ENCODE measurements at places on chromosomes 4 and X.

DNA sequence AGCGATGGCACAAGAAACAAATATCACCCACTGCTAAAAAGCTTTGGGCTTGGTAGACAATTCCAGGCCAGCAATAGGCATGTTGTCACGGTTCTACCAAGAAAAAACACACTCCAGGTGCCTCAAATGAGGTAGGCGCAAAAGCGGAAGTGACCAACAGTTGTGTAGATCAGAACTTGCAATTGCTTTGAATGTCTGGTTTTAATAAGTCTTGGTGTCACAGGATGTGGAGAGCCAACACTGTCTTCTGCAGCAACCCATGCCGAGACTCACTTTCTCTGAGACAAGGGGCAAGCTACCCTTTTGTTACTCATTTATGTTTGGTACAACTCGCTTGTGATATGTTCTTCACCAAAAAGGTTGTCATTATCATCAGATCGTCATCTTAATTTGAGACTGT, 188.8 kb downstream of the HS6ST2 start:
- DNase-seq, result no peak

DNA sequence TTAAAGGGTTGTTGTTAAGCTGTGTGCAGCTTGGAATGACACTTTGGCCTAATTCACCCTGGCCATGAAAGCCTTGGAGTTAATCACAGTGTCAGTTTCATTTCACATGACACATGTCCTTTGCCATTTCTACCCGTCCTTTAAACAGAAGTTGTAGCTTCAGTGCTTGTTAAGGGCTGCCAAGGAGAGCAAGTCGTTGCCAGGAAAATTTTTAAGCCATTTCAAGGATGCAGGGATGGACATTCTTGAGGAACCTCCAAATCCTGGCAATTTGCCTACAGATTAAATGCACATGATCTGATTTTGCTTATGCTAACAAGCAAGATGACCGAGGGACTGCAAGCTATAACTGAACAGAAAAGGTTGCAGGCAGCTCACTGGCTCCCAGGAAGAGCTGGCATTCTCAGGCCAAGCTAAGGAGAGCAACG, 40.5 kb downstream of the SETD7 start:
- DNase-seq, result no peak

DNA sequence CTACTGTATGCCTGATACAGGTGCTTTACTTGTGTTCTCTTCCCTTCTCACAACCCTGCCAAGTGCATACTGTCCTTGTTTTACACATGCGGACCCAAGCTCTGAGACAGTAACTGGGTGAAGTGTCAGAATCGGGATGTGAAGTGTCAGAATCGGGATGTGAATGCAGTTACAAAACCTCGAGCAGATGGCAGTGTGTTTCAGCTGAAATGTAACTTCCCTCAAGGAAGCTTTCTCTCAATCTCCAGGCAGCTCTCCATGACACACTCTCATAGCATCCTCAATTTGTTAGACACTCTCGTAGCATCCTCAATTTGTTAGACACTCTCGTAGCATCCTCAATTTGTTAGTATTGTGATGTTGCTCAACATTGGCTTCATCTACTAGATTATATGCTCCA, 1.1 kb upstream of the HPSE start:
- DNase-seq, result no peak

DNA sequence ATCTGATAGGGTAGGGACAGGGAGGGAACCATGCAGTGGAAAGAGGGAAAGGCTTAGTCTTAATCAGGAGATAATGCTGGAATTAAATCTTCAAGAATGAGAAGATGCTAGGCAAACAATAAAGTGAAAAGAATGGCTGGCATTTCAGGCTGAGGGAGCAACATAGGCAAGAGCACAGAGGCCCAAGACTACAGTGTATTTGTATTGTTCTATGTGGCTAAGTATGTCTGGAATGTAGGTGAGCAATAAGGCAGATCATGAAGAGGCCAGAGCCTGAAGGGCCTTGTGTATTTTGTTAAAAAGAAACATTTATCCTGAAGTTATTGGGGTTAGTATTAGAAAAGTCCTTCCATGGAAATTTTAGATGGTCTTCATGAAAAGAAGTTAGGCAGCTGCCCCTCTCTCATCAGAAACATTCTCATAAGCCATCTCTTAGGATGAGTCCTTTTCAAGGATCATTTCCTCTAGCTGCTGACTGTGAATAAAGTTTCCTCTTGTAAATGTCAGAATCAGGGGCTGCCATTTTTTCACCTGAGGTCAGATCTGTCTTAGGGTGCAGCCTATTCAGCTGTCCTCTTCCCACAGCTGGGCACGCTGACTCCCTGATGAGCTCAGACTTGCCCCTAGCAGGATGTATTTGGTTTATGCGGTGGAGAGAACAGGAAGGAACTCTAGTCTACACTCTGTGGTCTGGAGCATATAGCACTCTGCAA, 46.3 kb downstream of the ATP10D start:
- peak; percentile 15 for DNase-seq

DNA sequence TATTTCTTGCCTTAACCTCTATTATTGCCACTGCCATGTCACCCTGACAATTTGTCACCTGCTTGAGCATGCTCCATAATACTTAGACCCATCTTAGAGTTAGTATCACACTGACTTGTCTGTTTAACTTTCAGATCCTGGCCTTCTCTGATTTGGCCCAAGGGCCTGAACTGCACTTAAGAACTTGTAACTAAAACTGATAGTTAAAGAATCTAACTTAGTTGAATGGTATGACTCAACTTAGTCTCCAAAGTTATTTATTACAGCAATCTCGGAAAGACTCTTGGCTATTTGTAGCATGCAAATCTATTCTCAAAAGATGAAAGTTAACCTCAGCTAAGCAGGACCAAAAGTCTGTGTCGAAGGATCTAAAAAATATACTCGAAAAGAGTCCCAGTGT, 72.3 kb downstream of the IGSF1 start:
- no peak for DNase-seq

DNA sequence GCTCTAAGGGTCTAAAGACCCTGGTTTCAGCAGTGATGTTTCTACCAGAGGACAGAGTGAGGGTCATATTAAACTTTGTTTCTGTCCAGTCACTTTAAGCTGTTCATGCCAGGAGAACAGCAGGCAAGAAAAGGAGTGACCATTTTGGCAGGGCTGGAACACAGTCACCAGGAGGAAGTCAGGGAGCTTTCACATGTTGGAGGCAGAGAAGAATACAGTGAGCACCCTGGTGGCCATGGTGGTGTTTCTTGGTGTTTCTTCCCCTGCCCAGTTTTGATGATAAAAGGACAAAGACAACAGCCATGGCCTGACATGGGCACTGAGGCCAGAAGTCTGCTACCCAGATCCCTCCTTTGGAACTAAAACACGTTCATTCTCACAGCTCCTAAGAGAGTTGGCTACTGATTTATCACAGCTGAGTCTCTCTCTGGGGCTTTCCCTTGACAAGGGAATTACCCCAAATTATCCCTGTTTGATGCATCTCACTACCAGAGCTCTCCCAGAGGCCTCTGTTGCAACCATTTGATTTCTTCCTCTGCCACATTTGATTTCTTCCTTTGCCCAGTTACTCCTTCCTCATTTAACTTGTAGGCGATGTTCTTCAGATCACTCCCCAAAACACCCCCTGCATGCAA, 106.4 kb upstream of the NWD2 start:
- no peak for DNase-seq

- DNase-seq, result no peak
Measured at GRCh38 chrX:31036895-31037294, 34.9 kb downstream of the FTHL17 start.

- no peak for DNase-seq
Measured at GRCh38 chrX:10492250-10492649, 128.1 kb downstream of the MID1 start.

DNA sequence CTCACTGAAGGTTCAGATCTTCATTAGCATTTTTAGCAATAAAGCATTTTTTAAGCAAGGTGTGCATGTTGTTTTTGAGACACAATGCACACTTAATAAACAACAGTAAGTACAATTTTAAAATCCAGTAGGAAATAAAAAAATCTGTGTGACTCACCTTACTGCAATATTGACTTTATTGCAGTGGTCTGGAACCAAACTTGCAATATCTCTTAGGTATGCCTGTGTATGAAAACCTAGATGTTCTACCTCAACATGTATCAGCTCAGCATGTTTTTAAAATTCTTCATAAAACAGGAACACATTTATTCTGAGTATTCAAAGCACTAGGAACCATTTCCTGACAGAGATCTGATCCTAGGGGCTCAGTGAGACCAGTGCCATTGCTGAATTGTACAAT, 26.7 kb downstream of the NR0B1 start:
- DNase-seq, result no peak

GRCh38 chr4:6222761-6223292, 22.5 kb upstream of the JAKMIP1 start:
- DNase-seq, result no peak

GRCh38 chr4:84677995-84678394, 95.1 kb downstream of the CDS1 start:
- DNase-seq, result no peak

DNA sequence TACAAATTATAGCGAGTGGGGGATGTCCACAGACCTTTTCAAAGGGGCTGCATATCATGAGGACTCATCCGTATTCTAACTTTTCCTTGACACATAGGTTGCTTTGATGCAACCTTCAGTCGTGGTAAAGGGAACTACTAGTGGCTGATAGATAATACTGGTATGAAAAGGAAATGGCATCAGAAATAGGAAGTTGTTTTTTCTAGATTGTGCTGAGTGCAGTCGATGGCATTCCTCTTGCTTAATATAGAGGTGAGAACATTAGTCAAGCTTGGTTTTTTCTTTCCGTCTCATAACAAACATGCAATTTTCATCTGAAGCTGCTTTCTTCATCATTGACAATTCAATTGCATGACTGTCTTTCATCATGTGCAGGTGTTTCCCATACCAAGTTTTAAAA, 16.6 kb downstream of the ENPEP start:
- DNase-seq, result no peak

DNA sequence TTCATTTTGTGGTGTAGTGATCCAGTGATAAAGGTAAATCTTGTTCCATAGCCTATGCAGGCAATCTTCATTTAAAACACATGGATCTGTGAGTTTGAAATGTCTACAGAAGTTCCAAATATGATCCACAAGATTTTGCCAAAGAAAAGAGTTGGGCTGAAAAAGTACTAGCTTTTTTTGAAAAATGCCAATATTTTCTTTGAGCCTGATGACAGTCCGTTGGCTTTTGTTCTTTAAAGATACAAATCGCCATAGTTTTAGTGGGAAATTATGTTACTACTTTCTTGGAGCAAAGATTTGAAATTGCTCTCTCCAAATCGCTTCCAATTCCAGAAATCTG, 71.5 kb downstream of the HPGD start:
- no peak for DNase-seq

GRCh38 chrX:72001471-72001870, 90.8 kb downstream of the NHSL2 start:
- no peak for DNase-seq

DNA sequence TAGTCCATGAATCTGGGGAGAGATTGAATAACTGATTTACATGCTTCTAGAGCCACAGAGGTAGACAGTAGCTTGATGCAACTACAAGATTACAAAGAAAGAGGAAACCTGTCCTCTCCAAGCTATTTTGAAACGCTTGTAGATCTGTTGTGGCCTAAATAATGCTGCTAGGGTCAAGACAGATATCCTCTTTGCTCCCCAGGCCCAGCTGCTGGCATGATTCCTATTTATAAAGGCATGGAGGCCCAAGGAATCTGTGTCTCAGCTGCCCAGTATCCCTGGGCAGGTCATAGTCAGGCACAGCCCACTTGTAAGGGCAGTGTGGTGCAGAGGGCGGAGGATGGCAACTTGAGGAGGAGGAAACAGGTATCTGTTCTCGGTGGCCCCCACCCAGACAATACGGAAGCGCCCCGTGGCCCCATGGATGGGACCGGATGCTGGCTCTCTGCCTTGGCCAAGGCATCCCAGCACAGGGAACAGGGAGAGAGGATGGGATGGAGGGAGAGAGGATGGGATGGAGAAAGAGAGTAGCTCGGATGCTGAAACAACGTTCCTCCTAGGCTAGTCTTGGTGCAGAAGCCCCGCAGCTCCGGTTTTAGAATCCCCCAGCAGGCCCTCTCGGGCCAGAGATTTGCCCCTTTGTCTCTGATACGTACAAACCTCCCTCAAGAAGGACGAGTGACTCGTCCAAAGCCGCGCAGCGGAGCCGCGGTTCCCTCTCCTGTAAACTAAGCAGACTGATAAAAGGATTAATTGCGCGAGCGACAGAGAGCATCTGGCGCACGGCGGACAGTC, 767 bp upstream of the SMIM20 start:
- DNase-seq, result no peak

- no peak for DNase-seq
Measured at GRCh38 chrX:47644557-47645091, 5.7 kb downstream of the ELK1 start.

GRCh38 chrX:37652589-37653231, 32.9 kb upstream of the XK start:
- no peak for DNase-seq

- no peak for DNase-seq
Measured at GRCh38 chr4:56607926-56608325, 73.2 kb downstream of the HOPX start.

GRCh38 chrX:25048178-25048577, 32.4 kb upstream of the ARX start:
- no peak for DNase-seq

GRCh38 chr4:168516841-168517240, 20.0 kb downstream of the PALLD start:
- DNase-seq, result no peak

DNA sequence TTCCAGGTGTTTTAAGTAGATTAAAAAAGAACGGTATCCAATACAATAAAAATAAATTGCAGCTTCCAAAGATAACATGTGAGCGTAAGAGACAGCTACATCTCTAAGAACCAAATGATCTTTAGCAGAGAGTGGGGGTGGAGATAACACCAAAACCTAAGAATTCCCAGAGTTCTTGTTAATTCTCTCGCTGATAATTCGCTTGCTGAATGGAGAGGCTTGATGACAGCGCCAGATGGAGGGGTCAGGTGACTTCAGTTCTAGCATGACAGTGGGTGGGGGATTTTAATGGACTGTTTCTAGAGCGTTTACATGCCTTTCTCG, 2.3 kb downstream of the CLCN4 start:
- DNase-seq, result no peak

DNA sequence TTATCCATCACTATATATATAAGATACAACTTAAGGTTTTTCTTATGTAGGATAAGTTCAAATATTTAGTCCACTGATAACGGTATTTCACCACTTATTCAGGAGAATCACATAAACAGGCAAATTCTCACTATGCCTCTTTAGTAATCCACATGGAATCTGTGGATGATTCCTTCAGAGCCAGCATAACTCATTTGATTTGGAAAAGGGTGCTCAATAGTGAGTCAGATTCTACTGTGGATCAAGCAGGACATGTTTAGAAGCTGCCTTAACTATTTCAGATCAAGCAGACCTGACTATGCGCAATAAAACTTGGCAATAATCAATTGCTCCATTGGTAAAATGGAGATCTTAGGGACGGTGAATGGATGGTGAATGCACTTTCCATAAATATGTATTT, 184.1 kb downstream of the CBR4 start:
- no peak for DNase-seq
